ENCODE measurements at places on chromosomes 1 and 21.

GRCh38 chr1:93702828-93703183 lies 21.2 kb upstream of the BCAR3 start:
- peaks cover 36% of the 10 kb centered on the region for H3K4me1 ChIP-seq
- H3K4me3 ChIP-seq, result no peak overlapping the region
- no peaks in the 10 kb centered on the region for H3K27me3 ChIP-seq

DNA sequence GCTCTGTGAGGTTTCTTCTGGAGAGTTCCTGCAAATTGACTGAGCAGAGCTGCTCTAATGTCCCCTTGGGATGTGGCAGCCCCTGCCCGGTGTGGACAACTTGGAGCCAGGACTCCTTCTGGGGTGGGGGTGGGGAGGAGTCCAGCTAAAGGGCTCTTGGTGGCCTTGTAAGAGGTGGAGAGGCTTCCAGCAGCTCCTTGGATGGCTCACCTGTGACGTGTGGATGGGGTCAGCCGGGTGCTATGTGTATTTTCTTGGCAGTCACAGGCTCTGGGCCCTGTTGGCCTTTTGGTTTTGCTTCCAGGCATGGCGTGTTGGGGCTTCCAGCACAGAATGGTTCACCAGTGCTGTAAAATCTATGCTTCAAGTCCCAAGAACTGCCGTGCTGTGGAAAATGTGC lies 38.2 kb downstream of the TRAPPC10 start:
- peak overlapping the region; percentile 84 for H3K27ac ChIP-seq
- H3K36me3 ChIP-seq, result no peaks in the 10 kb centered on the region

DNA sequence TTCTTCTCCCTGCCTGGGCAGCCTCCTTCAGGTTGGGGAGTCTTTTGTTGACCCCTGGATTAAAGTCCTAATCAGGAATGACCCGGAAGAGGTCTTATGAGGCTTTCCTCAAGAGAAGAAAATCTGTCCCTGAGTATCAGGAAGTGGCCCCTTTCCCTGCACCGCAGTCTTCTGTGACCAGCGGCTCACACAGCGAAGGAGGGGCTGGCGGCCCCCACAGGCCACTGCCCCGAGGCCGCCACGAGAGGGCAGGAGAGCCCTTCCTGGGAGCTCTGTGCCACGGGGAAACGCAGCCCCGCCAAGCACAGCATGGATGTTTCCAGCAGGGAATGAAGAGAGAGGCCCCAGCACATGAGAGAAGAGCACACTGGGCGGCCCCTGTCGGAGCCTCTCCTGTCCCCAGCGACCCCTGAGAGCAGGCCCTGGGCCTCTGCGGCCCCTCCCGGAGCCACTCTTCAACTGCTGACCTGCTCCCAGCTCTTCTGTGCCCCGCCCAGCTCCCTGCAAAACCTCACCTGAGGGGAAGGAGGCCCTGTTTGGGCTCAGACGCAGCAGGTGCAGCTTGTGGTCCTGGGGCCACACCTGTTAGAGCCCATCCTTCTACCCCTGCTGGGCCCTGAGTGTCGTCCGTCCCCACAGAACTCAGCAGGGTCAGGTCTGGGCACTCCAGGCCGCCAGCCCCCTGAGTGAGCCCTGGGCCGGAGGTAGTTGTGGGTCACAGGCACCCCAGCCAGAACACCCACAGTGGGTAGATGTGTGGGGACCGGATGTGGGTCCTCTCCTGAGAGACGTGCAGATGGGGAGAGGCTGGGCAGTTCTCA lies 4.9 kb upstream of the POFUT2 start:
- peaks cover 47% of the 10 kb centered on the region for H3K4me1 ChIP-seq
- H3K27me3 ChIP-seq, result no peaks in the 10 kb centered on the region
- peak; percentile 90 for DNase-seq
- no peak overlapping the region for H3K4me3 ChIP-seq

- peak overlapping the region; percentile 37 for H3K27ac ChIP-seq
- H3K36me3 ChIP-seq, result no peaks in the 10 kb centered on the region
- DNase-seq, result no peak
Observed at GRCh38 chr1:44328671-44329416, 26.2 kb downstream of the ERI3 start.

- H3K27ac ChIP-seq, result no peak overlapping the region
- H3K4me1 ChIP-seq, result peaks cover 28% of the 10 kb centered on the region
- H3K4me3 ChIP-seq, result no peak overlapping the region
Observed at GRCh38 chr21:15759469-15759868, 29.7 kb downstream of the USP25 start.

GRCh38 chr1:160030657-160031364 lies 979 bp downstream of the PIGM start:
- DNase-seq, result peak; percentile 8
- no peaks in the 10 kb centered on the region for H3K36me3 ChIP-seq
- no peak overlapping the region for H3K27ac ChIP-seq
- H3K27me3 ChIP-seq, result no peaks in the 10 kb centered on the region
- H3K4me1 ChIP-seq, result peaks cover 8% of the 10 kb centered on the region

DNA sequence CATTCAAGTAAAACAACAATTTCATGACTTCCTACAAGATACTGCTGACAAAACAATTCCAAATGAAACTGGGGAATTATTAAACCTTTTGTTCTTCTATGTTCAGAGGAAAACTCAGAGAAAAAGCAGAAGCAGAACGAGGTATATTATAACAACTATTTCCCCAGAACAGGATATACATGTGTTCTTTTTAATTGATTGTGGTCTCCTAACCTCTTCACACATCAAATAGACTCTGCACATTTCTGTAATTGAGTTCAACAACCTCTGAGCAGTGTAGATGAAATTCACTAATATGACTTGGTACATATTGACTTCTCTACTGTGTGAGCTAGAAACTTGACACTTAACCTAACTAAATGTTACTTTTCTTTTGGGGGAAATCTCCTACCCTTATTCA lies 584.2 kb downstream of the NEGR1 start:
- DNase-seq, result no peak
- no peaks in the 10 kb centered on the region for H3K4me1 ChIP-seq
- H3K36me3 ChIP-seq, result no peaks in the 10 kb centered on the region
- H3K4me3 ChIP-seq, result no peak overlapping the region

DNA sequence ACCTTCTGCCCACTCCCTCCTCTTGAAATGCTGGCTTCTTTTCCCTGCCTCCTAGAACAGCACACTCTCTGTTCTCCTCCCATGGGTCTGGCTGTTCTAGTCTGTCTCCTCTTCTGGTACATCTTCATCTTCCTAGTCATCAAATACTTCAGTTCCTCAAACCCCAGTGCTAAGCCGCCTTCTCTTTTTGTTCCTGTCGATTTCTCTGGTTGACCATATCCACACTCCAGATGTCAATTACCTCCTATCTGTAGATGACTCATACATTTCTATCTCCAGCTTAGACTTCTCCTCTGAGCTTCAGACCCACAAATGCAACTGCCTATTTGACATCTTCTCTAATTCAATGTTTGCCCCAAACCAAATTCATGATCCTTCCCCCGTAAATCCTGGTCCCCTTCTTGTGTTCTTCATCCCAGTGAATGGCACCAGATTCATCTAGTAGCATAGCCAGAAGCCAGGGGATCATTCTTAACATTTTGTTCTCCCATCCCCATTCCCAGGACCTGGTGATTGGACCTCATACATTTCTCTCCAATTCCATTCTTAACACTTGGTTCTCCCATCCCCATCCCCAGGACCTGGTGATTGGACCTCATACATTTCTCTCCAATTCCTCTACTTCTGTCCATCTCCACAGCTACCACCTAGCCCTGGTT lies 35.9 kb downstream of the USP24 start:
- no peaks in the 10 kb centered on the region for H3K4me1 ChIP-seq
- no peak overlapping the region for H3K4me3 ChIP-seq
- no peak overlapping the region for H3K27ac ChIP-seq

DNA sequence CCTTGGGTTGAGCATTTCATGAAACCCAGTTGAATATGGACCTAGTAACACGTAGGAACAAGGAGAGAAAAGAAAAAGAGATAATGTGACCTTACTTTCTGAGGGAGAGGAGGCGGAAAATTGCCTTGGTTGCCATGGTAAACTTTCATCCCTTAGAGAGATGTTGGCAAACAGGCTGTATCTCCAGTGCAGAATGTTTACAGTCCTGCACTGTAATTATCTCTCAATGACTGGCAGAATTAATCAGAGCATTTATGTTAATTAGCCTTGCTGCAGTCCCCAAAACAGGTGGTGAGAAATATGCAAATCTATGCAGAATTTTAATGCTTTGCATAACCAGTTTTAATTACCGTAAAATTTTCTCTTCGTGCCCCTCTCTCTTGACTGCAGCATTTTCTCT lies 147.3 kb downstream of the CD247 start:
- H3K36me3 ChIP-seq, result no peaks in the 10 kb centered on the region
- no peaks in the 10 kb centered on the region for H3K27me3 ChIP-seq
- no peak for DNase-seq
- no peak overlapping the region for H3K27ac ChIP-seq
- H3K4me3 ChIP-seq, result no peak overlapping the region
- no peaks in the 10 kb centered on the region for H3K4me1 ChIP-seq

GRCh38 chr1:151479462-151479861 lies 20.2 kb upstream of the POGZ start:
- no peaks in the 10 kb centered on the region for H3K27me3 ChIP-seq
- H3K27ac ChIP-seq, result no peak overlapping the region
- DNase-seq, result no peak
- H3K4me3 ChIP-seq, result no peak overlapping the region
- H3K36me3 ChIP-seq, result no peaks in the 10 kb centered on the region
- H3K4me1 ChIP-seq, result no peaks in the 10 kb centered on the region

DNA sequence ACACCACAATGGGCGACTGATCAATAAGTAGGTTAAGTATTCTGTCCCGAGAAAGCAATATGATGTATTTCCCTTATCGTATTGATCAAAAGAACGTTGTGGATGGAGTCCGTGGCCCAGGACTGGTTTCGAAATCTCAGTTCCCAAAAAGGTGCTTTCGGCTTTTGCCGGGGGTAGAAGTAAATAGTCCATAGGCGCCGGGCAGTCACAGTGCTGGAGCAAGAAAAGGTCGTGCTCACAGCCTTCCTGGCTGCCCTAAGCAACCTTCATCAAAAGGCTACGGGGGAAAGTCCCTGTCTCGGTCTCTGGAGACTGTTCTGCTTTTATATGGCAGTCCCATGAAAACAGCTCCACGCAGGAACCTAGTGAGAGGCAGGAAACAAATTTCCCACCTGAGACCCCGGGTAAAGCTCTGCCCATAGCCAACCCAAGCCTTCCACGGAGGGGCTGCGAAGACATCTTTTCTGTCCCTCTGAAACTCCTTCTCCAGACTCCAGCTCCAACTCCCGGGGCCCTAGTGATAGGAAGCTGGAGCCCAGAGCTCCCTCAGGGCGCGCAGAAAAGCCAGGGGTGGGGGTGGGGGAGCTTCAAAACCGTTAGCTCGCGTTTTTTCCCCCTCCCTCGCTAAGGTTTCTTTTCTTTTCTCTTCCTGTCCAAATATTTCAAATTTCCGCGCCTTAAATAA lies 7.0 kb downstream of the CDKN2C start:
- H3K36me3 ChIP-seq, result no peaks in the 10 kb centered on the region
- H3K4me1 ChIP-seq, result no peaks in the 10 kb centered on the region
- no peaks in the 10 kb centered on the region for H3K27me3 ChIP-seq
- peak; percentile 16 for DNase-seq

DNA sequence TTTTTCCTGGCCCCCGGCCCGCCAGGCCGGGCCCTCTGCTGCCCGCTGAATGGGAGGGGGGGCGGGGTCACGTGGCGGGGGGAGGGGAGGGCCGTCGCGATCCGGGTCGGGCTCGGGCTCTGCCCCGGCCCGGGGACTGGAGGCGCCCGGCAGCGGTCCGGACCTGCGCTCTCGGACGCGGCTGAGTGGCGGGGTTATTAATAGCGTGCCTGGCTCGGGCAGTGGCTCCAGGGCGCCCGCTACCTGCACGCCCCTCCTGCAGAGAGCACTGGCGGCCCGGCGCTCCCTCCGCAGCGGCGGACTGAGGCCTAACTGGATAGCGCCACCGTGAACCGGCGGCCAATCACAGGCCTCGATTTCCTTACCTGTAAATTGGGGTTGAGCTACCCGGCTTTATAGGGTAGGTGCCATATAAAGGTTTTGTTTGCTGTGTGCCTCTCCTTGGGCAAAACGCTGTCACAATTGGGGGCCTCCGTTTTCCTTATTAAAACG lies 28.1 kb downstream of the AHDC1 start:
- DNase-seq, result peak; percentile 94
- no peaks in the 10 kb centered on the region for H3K27me3 ChIP-seq
- H3K4me3 ChIP-seq, result no peak overlapping the region
- H3K27ac ChIP-seq, result peak overlapping the region; percentile 87
- peaks cover 91% of the 10 kb centered on the region for H3K4me1 ChIP-seq

DNA sequence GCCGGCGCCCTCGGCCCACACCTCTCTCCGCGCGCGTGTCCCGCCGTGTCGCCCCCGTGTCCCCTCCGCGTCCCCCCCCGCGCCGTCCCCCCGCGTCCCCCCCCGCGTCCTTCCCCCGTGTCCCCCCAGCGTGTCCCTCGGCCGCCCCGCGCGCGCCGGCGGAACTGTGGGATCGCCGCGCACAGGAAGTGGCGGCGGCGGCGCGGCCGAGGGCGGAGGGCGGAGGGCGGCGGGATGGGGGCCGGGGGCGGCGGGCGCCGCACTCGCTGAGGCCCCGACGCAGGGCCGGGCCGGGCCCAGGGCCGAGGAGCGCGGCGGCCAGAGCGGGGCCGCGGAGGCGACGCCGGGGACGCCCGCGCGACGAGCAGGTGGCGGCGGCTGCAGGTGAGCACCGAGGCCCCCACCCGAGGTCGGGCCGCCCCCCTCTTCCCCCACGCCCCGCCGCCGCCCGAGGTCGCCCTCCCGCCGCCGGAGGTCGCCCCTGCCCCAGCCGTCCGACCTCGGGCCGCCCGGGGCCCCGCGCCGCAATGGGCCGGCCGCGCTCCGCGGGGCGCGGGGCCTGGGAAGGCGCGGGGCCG lies at the start of gene AGPAT3:
Gene AGPAT3, plus strand, starts transcription at position 262 of the 578 bp plus-strand sequence. CDS start 94,459 bp downstream, outside the sequence.
- H3K36me3 ChIP-seq, result no peaks in the 10 kb centered on the region
- peak; percentile 25 for DNase-seq
- peak within 1 kb of the TSS; percentile 88 for H3K4me3 ChIP-seq
- H3K4me1 ChIP-seq, result peaks cover 9% of the 10 kb centered on the region

DNA sequence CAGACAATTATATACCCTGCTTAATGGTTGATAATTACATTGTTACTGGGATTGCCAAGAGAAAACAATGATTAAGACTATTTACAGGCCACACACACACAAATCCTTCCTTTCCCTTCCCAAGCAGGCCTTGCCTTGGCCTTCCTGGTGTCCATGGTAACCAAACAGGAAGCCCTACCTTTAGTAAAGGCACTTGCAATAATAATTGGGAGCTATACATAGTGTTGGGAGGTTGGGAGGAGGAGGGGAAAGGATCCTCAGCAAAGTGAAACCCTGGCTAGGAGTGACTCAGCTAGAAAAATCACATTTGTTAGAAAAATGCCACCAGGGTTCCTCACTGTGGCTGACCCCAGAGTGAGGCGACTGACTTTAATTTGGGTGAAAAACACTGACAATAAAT lies 122.3 kb upstream of the ADAR start:
- peak overlapping the region; percentile 61 for H3K27ac ChIP-seq
- no peak overlapping the region for H3K4me3 ChIP-seq
- no peaks in the 10 kb centered on the region for H3K4me1 ChIP-seq
- H3K36me3 ChIP-seq, result no peaks in the 10 kb centered on the region

GRCh38 chr1:58361134-58361533 lies 185.4 kb downstream of the OMA1 start:
- no peak overlapping the region for H3K4me3 ChIP-seq
- H3K27ac ChIP-seq, result no peak overlapping the region
- no peaks in the 10 kb centered on the region for H3K27me3 ChIP-seq
- H3K36me3 ChIP-seq, result no peaks in the 10 kb centered on the region
- no peaks in the 10 kb centered on the region for H3K4me1 ChIP-seq
- no peak for DNase-seq

Measured in thyroid gland (tissue), 4 donors.